ENCODE measurements at places on chromosomes 4 and X. TPM values are rescaled to one million over a fixed set of nuclear protein-coding genes. Genes with fewer than 3 reads are reported as not detected.

GRCh38 chrX:114906984-114907510 is 110.4 kb downstream of the IL13RA2 start:
- no peak overlapping the region for H3K4me3 ChIP-seq
- no peak overlapping the region for H3K27ac ChIP-seq
- H3K27me3 ChIP-seq: peaks cover 46% of the 10 kb centered on the region

DNA sequence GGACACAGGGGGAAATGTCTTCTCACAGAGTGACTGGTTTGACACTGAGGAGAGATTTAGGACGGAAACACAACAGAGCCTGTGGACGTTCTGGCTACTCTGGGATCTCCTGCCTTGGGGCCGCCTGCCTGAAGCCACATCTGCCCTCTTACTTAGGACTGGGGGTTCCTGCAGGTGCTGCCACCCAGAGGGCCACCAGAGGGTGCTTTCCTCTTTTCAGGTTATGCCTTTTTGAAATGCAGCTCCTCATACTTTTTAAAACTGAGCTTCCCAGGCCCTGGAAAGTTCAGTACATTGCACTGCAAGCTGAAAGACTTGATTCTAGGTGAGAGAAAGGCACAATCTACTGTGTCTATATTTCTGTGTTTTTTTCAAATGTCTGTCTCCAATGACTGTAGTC is 92.2 kb upstream of the PGRMC2 start:
- DNase-seq: peak; percentile 15
- H3K36me3 ChIP-seq: no peaks in the 10 kb centered on the region
- no peak overlapping the region for H3K27ac ChIP-seq
- no peak overlapping the region for H3K4me3 ChIP-seq
- no peaks in the 10 kb centered on the region for H3K27me3 ChIP-seq

GRCh38 chr4:170698334-170698733 is 608.6 kb upstream of the AADAT start:
- H3K27me3 ChIP-seq: no peaks in the 10 kb centered on the region
- no peak overlapping the region for H3K4me3 ChIP-seq
- DNase-seq: no peak
- H3K4me1 ChIP-seq: no peaks in the 10 kb centered on the region

GRCh38 chrX:23803931-23804381 is 21.0 kb downstream of the SAT1 start:
- H3K27ac ChIP-seq: peak overlapping the region; percentile 15
- H3K4me3 ChIP-seq: no peak overlapping the region
- no peaks in the 10 kb centered on the region for H3K27me3 ChIP-seq
- peaks cover 6% of the 10 kb centered on the region for H3K4me1 ChIP-seq

DNA sequence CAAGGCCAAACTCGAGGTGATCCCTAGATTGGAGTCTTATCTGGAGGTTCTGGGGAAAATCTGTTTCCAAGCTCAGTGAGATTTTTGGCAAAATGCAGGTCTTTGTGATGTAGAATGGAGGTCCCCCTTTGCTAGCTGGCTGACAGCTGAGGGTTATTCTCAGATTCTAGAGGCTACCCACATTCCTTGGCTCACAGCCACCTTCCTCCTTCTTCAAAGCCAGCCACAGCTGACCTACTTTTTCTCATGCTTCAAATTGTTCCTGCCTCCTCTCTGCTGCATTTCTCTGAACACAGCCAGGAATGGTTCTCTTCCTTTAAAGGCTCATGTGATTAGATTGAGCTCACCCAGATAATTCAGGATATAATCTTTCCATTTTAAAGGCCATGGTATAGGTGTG is 86.9 kb downstream of the VCX3A start:
- H3K27me3 ChIP-seq: no peaks in the 10 kb centered on the region
- H3K36me3 ChIP-seq: no peaks in the 10 kb centered on the region
- H3K27ac ChIP-seq: no peak overlapping the region
- DNase-seq: peak; percentile 10
- H3K4me3 ChIP-seq: no peak overlapping the region

DNA sequence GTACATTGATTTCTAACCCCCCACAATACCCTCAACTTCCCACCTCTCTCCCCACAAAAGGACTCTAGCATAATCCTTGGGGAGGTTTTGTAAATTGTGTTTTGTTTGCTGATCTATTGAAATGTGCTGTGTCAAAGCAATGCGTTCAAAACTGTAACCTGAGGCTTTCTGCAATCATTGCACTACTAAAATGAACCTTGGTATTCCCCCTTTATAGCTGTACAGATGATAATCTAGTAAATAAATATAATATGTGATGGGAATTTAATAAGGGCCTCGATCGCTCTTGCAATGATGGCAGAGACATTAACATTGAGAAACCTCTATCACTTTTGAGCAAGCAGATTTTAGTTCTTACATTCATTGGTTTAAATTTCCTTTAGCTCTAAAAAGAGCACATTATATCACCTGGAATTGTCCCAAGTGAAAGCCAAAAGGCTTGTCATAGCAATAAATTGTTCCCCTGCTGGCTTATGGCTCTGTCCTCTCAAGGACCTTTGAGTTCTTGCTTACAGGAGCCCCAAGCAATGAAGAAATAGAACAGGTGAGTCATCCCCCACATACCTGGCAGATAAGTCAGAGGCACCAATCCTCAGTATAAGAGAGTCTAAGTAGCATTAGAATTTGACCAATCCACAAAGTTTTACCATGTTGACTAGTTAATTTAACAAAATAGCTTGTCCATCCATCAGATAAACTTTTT is 18.4 kb upstream of the ACE2 start:
- no peak overlapping the region for H3K4me3 ChIP-seq
- H3K27me3 ChIP-seq: peaks cover 40% of the 10 kb centered on the region
- no peaks in the 10 kb centered on the region for H3K36me3 ChIP-seq

DNA sequence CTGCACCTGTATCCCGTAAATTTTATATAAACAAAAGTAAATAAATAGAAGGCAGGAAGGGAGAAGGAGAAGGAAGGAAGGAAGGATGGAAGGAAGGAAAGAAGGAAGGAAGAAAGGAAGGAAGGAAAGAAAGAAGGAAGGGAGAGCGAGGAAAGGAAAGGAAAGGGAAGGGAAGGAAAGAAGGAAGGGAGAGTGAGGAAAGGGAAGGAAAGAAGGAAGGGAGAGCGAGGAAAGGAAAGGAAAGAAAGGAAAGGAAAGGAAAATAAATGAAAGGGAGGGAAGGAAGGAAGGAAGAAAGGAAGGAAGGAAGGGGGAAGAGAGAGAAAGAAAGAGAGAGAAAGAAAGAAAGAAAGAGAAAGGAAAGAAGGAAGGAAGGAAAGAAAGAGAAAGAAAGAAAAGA is 43.0 kb upstream of the FRG1 start:
- H3K4me1 ChIP-seq: no peaks in the 10 kb centered on the region
- H3K4me3 ChIP-seq: no peak overlapping the region
- DNase-seq: no peak
- no peaks in the 10 kb centered on the region for H3K27me3 ChIP-seq
- H3K36me3 ChIP-seq: no peaks in the 10 kb centered on the region
- no peak overlapping the region for H3K27ac ChIP-seq

- H3K27me3 ChIP-seq: no peaks in the 10 kb centered on the region
- no peak overlapping the region for H3K4me3 ChIP-seq
- H3K36me3 ChIP-seq: no peaks in the 10 kb centered on the region
- DNase-seq: no peak
- no peak overlapping the region for H3K27ac ChIP-seq
These were observed 126.6 kb downstream of the NPNT start for GRCh38 chr4:106021737-106022410.

The MAPK10 gene
- 6.8 TPM for total RNA-seq

The DNAAF6 gene
- not detected for total RNA-seq

The CT45A5 gene
- total RNA-seq: not detected

The OTC gene
- total RNA-seq: not detected

The CYBB gene
- total RNA-seq: not detected

The SLC4A4 gene
- 0.87 TPM for total RNA-seq

The NEUROG2 gene
- not detected for total RNA-seq

Data from A673 (cell line).